ENCODE measurements at places on chromosomes 16 and 17. TPM values are rescaled to one million over a fixed set of nuclear protein-coding genes. Genes with fewer than 3 reads are reported as not detected.

DNA sequence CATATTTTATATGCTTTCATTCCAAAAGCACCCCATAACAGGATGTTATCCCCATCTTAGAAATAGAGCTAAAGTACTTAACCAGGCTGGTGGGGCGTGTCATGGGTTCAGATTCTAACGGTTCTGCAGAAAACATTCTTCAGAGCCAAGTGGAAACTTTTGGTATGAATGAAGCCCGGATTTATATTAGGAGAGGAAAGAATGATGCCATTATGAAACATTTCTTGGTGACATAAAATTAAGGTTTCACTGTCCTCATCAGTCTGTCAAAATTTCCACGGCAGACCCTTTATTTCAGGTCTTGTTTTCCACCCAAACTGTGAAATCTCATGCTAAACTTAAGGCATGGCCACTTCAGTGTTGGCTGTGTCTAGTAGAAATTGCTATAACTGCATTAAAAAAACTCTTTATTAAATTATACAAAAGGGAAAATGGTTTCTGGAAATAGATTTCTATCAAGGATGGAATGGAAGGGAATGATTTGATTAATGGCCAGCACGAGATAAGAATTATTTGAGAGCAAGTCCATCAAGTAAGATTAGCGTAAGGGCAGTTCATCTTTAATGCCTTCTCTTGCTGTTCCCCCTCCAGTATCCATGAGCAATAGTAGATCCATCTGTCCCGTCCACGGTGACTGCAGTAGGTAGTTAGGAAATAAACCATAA, 11.7 kb downstream of the PRKCA start:
- DNase-seq = no peak

GRCh38 chr17:3730881-3731429, 7.3 kb downstream of the HASPIN start:
- peak; percentile 28 for DNase-seq

DNA sequence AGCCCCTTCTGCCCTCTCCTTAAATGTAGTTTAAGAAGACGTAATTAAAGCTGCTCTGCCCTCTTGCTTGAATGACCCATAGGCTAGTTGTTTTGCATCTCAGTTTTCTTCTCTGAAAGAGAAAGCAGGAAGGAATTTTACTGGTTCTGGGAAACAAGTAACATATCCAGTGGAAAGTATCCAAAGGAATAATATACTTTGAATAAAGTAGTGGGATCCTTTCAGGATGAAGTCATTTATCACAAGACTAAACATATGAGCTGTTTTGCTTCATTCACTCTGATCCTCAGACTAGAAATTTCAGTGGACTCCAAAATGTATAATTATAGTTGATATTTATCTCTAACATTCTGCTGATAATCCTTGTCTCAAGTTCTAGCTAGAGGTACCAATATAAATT, 1297.6 kb upstream of the GOT2 start:
- peak; percentile 4 for DNase-seq

GRCh38 chr17:45703348-45703747, 80.8 kb upstream of the CRHR1 start:
- no peak for DNase-seq

The ERCC4 gene
- total RNA-seq = 11.4 TPM
